ENCODE measurements at places on chromosomes 7 and 10. TPM values are rescaled to one million over a fixed set of nuclear protein-coding genes. Genes with fewer than 3 reads are reported as not detected.

Gene CUBN
- total RNA-seq = 0.41 TPM

Gene ZNF467
- 0.42 TPM for total RNA-seq

- ATAC-seq = peak; percentile 8
Measured at GRCh38 chr7:105810556-105810955, 65.8 kb downstream of the ATXN7L1 start.

DNA sequence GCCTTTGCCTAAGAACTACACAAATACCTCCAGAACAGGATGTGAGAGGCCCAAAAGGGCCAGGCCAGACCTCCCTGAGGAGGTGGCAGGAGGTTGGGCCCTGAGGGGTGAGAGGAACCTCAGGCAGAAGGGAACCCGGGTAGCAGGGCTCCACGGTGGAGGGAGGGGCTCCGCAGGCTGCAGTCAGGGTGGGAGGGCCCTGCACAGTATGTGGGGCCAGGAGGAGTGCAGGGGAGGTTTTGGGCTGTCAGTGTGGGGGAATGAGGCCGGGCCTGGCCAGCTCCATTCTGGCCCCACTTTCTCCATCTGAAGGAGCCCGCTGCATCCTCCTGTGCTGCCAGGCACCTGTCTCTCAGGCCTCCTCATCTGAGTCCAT lies 25.9 kb downstream of the DNAJB12 start:
- ATAC-seq = peak; percentile 23

- ATAC-seq = no peak
Measured at GRCh38 chr10:129929343-129930292, 34.5 kb downstream of the EBF3 start.

Gene SLC18A2
- total RNA-seq = not detected

DNA sequence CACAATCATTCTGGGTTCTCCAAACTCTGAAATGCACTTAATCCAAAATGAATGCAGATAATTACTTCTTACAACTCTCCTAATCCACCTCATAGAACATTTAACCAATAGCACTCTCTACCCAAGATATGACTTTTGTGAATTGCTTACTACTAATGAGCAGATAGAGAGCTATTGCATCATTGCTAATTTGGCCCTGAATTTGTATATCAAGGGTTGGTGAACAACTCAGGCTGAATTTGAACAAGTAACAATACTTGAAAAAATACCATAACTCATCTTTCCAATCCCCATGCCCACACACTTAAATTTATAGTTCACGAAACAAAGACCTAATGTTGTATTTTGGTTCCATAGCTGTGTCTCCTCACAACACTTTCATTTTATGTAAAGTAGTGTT lies 246.0 kb downstream of the TSPAN12 start:
- no peak for ATAC-seq

Measured in activated T-helper 17 cell treated with anti-CD3 and anti-CD28 coated beads, Interleukin-2, amount 50 U/mL, for 72 hours (primary cell).